Stimulated activated CD4-positive, alpha-beta T cell treated with anti-CD3 and anti-CD28 coated beads, Interleukin-12 subunit alpha, Interleukin-12 subunit beta, amount 100 ng/mL, for 4 hours (primary cell): ENCODE measurements at places on chromosomes 5 and 9.

DNA sequence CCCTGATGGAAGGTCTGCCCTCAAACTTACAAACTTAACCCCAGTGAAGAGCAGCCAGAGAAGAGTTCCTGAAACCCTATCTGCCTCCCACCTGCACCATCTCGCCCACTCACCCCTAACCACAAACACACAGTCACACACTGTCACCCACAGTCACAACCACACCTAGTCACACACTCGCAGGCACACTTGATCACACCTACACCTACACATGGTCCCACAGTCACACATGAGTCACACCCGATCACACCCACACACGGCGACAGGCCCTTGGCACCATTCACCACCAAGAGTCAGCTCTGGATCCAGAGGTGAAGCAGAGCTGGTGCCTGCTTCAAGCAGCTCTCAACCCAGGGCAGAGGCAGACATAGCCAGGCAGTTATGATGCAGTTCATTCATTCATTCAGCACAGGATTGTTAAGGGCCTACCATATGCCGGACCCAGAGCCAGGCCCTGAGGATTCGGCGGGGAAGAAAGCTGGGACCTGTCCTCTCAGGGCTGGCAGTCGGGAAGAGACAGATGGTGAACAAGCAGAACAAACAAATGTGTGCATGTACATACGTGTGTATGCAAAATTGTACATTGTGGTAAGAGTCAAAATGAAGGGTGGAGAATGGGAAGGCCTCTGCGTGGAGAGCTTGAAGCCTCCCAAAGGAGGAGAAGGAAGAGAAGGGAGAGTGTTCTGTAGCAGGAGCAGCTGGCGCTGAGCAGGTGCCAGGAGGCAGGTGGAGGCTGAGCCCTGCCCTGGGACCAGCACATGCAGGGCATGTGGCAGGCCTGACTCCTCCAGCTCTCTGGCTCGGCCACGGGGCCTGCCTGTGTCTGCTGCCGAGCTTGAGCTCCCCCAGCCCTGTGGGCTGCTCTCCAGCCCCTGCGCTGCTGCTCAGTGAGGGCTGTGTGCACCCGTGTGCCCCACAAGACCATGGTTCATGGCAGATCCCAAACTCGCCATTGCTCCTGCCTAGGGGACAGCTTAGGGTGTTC lies 6.4 kb downstream of the TSPAN17 start:
- peak; percentile 78 for DNase-seq

- DNase-seq = no peak
Observed at GRCh38 chr9:71670121-71670520, 98.2 kb downstream of the CEMIP2 start.

DNA sequence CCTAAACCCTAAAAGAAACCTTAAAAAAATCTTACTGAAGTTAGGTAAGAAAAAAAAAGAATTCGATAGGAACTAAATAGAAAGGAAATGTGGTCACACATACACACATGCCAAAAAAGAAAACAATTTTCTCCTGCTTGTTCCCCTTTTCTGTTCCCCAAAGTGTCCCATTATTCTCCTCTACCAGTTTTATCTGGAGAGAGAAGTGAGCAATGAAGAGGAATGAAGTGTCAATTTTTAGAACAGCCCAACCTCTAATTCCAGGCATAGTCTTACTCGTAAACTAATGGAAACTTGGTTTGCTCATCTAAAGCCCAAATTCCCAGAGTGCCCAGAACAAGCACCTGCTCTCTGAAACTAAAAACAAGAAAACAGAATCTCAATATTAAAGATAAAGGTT lies 26.1 kb downstream of the AP3B1 start:
- DNase-seq = no peak

DNA sequence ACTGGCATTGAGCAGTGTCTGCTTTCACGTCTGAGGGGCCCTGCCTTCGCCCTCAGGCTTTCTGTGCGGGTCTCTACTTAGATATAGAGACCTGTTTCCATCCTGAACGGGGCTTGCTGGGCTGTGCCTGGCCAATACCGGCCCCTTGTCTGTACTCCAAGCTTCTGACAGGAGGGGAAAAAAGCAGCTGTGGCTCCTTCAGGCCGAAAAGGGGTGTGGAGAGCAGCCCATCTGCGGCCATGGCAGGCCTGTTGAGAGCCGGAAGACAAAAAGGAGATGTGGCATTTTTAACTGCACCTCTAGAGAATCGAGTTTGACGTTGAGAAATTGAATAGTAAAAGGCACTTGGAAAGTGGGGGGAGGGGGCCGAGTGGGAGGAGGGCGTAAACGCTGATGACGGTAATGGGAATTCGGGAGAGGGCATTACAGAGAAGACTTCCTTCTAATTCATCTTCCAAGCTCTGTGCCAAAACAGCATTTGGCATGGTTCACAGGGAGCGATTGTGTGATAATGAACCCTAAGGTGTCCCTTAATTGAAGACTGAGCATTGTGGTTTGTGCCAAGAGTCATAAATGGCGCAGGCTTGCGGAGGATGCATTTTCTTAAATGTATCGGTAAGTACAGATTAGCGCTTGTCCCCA lies 25.1 kb upstream of the PRDM12 start:
- no peak for DNase-seq

GRCh38 chr5:125236981-125237380 lies 490.5 kb upstream of the ZNF608 start:
- DNase-seq = no peak

GRCh38 chr9:17613758-17614157 lies 34.9 kb downstream of the SH3GL2 start:
- DNase-seq = no peak

DNA sequence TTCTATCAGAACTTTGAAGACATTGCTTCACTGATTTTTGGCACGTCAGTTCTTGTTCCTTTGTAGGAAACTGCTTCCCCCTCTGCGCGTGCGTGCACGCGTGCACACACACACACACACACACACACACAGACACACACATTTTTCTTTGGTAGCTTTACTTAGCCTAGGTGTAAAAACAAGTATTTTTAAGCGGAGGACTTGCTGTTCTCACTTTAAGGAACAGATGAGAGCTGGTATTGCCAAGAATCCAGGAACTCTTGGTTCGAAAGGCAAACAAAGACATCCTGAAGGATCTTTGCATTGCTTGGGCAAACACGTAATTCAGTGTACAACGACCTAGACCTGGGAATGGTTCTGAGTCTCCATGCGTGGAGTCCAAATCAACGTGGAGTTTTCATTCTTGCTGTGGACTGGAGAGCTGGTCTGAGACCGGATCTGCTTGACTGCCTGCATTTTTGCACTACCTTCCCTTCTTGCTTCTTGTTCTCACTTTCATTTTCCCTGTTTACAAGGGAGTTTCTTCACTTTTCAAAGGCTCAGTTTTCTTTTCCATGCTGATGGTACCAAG lies 8.2 kb downstream of the TMEM268 start:
- DNase-seq = no peak

GRCh38 chr5:159100782-159101646 lies 1.3 kb upstream of the EBF1 start:
- no peak for DNase-seq

GRCh38 chr5:41527201-41527779 lies 16.9 kb upstream of the PLCXD3 start:
- no peak for DNase-seq

DNA sequence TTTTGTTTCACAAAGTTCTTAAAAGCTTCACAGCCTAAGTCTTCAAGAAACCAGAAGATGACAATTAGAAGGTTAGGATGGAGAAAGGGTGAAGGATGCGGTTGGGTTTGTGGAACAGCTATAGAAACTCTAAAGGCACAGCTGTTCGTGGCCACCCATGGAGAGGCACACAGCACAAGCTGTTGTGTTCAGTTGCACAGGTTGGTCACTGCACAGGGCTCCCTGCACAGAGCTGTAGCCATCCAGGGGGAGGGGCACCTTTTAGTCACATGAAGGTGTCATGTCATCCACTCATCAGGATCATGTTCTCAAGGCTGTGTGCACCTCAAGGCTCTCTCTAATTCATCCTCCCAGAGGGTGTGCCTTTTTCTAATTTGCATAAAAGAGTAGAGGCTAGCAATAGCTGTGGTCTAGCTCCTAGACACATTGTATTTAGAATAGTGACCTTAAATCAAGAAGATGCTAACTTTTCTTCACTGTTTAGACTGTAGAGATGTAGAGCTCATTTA lies 5.0 kb upstream of the RASGRF2 start:
- no peak for DNase-seq

- DNase-seq = no peak
Observed at GRCh38 chr9:80520231-80520630, 948.5 kb downstream of the TLE4 start.

- no peak for DNase-seq
Observed at GRCh38 chr9:108316066-108316465, 539.7 kb downstream of the ACTL7B start.

- no peak for DNase-seq
Observed at GRCh38 chr5:3600106-3601060, 4.8 kb downstream of the IRX1 start.

GRCh38 chr9:21974343-21974721 lies 19.9 kb downstream of the CDKN2A start:
- no peak for DNase-seq

- DNase-seq = no peak
Observed at GRCh38 chr5:146910239-146910638, 31.7 kb upstream of the PPP2R2B start.

DNA sequence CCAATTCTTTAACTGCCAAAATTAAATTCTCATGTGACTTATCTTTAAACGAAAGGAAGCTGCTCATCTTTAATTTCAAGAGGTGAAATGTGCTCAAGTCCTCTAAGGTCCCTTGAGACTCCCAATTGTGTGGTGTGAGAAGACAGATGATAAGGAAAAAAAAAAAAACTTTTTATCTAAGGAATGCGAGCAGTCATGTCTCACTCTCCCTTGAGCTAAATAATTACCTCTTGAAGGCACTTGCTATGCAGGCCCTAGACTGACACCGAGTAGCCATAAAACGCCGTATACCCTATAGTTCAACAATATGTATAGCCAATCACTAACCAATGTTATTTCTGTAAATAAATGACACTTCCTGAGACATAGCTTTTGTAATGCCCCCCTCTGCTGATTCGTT lies 1.5 kb upstream of the DTWD2 start:
- no peak for DNase-seq

DNA sequence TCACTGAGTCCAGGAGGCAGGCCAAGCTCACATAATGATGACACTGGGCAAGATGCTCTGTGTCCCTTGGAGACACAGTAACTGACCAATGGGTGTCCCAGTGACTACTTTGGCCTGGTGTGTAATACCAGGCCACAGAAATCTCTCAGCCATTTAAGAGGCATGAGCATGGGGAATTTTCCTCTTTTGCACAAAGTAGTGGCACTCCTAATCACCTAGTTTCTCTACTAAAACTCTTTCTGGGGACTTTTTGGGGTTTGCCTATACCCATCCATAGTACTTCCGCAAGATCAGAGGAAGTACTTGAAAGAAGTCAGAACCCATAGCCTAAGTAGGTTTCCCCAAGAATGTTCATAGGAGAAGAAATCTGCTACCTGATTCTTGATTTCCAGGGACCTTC lies 161.9 kb downstream of the ARSB start:
- DNase-seq = no peak

- no peak for DNase-seq
Observed at GRCh38 chr9:126366366-126367011, 39.9 kb downstream of the MVB12B start.

GRCh38 chr5:55227664-55228430 lies 732 bp upstream of the MCIDAS start:
- DNase-seq = no peak

DNA sequence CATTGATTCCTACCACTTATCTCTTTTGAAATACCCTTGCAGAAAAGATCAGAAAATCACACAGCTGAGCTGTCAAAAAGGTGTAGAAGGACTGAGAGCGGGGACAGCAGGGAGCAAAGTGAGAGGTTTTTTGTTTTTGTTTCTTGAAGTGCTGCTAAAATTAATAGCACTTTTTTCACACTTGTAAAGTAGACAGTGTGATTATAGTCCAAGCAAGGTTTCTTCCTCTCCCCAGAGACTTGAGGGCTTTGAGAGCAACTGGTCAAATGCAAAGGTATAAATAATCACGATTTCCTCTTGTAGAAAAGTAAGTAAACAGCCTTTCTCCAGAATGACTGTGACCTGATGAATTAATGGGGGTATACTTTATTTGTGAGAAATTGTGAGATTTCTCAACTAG lies 326.9 kb downstream of the ZNF608 start:
- no peak for DNase-seq

GRCh38 chr9:135879237-135879601 lies 28.1 kb downstream of the CAMSAP1 start:
- DNase-seq = no peak

DNA sequence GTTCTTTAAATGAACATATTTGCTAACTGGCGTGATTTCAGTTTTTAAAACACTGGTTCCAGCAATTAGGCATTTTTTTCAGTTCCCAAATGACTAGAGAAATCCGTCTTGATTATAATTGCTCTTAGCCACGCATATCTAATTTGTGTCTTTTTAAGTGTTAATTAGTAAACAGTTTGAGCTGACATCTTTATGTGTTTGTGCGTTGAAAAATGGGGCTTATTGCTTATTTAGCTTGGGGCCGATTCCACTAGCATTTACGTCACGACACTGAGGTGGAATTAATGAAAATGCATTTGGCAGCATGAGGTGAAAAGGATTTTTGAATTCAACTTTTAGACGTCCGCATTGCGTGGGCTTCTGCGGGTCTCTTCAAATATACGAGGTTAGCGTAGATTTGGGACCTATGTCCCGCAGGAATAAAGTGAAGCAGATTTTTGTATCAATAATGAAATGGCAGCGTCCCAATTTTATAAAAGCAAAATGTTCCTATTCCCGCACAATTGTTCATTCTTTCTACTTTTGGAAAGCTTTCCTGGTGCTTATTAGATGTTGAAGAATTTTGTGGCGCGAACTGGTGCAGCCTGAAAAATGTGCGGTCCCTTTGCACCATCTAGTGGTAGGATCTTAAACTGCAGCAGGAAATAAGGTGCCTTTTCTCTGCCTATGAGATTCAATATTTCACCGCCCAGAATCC lies 122.7 kb upstream of the LMX1B start:
- DNase-seq = peak; percentile 31

GRCh38 chr9:19481971-19482404 lies 73.2 kb downstream of the ACER2 start:
- DNase-seq = no peak

DNA sequence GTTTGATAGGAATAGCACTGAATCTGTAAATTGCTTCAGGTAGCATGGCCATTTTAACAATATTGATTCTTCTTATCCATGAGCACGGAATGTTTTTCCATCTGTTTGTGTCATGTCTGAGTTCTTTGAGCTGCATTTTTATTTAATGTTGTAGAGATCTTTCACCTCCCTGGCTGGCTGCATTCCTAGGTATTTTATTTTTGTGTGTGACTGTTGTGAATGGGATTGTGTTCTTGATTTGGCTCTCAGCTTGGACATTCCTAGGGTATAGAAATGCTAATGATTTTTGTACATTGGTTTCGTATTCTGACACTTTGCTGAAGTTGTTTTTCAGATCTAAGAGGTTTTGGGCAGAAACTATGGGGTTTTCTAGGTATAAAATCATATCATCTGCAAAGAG lies 152.9 kb upstream of the CHD1 start:
- no peak for DNase-seq

- DNase-seq = no peak
Observed at GRCh38 chr9:87865626-87866025, 17.1 kb upstream of the SPATA31E1 start.

DNA sequence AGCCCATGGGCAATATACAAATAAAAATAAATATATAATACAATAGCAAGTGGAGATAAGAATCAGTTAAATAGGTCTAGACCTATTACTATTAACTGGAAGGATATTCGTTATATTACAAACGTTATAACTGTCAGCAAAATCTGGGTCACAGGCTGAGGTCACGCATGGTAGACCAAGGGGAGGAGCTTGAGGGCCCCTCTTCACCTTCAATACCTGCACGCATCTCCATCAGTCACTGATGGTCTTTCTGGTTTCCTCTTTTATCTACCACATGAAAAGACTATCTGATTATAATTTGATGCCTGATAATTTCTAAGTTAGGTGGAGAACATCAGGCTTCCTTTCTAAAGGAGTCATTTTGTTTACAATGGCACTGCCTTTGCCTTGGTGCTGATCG lies 43.2 kb downstream of the MAT2B start:
- DNase-seq = no peak
